ENCODE measurements at places on chromosomes 6 and 20.

GRCh38 chr6:142357879-142358278 is 56.1 kb downstream of the ADGRG6 start:
- DNase-seq = no peak

GRCh38 chr6:72788188-72788587 is 166.3 kb downstream of the KCNQ5 start:
- DNase-seq = no peak

GRCh38 chr6:10511477-10511876 is 9.7 kb upstream of the GCNT2 start:
- no peak for DNase-seq

DNA sequence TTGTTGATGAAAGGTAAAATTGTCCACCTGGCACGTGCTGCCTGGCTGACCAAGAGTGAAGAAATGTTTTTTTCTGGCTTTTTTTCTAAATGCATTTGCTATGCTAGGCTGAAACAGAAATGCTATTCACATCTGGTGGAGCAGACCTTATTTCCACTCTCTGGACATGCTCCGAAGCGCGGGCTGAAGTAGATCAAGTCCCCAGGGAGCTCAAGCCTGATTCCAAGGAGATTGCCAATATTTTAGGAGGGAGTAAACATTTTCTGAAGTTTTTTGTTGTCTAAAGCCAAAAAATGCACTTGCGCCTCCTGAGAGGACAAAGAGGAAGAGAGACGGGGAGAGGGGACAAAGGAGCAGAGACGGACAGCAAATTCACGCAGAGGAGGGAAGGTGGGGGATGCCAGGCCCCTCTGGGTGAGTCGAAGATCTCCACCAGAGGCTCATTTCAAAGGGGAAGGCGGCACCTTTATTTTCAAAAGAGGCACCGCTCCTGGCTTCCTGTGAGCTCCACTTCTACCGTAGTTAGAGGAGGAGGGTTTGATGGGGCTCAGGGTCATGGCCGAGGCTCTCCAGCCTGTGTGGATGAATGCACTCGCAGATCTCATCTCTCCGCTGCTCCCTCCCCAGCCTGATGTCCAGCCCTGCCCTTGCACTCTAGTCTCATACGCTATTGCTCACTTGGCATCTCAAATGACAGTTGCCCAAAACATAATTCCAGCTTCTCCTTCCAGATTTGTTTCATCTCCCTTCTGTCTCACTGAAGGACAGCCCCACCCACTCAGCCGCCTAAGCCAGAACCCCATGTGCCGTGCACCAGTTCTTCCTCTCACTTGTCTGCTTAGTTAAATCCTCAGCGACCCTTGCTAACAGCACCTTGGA is 23.1 kb upstream of the SMOC2 start:
- DNase-seq = no peak

DNA sequence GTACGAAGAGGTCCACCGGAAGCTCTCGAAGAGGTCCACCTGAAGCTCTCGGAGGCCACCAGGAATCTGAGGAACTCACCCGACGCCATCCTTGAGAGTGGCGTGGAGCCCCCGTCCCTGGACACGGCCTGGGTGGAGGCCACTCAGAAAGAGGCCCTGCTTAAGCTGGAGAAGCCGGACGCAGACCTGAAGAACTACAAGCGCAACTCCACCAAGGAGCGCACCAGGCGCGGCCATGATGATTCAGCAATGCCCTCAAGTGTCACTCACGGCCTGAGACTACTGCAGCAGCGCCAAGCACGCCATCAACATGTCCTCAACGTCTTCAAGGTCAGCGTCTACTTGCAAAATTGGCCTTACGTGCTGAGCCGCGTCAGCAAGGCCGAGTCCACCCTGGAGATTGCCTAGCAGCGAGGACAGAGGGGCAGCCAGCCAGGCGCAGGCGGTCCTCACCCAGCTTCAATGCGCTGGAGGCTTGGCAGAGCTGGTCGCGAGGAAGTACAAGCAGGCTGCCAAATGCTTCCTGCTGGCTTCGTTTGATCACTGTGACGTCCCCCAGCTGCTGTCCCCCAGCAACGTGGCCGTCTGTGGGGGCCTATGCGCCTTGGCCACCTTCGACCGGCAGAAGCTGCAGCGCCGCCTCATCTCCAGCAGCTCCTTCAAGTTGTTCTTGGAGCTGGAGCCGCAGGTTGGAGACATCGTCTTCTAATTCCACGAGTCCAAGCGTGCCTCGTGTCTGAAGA is 7.7 kb upstream of the GJA10 start:
- DNase-seq = no peak

DNA sequence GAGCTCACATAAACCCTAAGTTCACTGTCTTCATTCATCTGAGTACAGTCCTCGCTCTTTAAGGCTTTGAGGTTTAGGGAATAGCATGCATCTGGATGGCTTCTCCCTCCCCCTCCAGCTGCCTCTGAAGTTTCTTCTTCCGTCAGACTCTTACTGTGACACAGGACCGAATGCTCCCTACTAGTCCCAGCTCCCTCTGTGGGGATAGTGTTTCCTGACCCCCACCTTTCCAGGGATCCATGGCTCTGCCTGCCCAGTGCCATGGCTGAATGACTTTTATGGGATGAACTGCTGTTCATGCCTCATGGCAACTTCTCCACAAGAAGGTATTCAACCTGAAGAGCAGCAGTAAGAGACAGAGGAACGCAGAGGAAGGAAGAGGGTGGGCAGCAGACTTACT is 79.8 kb upstream of the EMILIN3 start:
- no peak for DNase-seq

DNA sequence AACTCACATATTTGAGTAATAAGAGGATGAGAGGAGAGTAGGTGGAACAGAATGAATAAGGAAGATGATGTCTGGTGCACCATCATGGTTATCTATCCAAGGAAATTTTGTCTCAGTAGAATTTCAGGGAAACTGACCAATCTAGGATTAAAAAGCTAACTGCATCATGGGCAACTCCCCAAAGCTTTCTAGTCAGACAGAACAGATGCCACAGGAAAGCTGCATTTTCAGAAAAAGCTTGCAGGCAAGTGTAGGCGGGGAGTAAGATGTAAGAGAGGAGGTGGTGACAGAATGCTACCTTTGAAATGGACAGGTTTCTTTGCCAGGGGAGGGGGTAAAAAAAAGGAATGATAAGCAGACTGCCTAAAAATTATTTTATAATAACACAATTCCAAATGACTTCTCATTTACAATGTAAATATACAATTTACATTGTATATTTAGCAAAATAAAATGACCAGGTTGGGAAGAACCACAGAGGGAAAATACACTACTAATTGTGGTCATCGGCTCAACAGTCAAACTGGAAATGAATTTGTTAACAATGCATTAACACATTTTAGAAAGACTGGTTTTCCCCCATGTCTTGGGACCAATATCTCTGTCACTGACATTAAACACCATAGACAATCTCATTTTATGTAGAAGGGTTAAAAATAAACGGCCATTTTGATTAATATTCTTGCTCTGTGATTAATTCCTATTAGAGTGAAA is 15.1 kb downstream of the NHSL1 start:
- DNase-seq = no peak

GRCh38 chr20:21272279-21272678 is 30.9 kb upstream of the XRN2 start:
- DNase-seq = no peak

DNA sequence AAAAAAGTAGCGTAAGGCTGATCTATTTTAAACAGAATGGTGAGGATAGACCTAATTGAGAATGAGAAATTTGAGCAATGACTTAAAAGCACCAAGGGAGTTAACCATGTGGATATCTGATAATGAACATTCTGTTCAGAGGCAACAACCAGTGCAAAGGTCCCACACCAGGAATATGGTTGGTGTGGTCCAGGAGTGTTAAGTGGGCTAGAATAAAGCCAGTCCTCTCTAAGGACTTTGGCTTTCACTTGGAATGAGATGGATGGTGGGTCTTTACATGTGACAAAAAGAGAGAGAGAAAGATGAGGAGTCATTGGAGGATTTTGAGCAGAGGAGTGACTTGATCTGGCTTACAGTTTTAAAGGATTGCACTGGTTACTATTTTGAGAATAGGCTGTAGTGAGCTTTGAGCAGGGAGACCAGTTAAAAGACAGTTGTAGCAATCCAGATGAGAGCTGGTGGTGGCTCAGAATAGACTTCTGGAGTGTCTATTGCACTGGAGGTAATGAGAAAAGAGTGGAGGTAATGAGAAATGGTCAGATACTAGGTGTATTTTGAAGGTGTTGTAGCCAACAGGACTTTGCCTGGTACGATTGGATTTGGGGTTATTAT is 89.8 kb downstream of the SCAF8 start:
- no peak for DNase-seq

DNA sequence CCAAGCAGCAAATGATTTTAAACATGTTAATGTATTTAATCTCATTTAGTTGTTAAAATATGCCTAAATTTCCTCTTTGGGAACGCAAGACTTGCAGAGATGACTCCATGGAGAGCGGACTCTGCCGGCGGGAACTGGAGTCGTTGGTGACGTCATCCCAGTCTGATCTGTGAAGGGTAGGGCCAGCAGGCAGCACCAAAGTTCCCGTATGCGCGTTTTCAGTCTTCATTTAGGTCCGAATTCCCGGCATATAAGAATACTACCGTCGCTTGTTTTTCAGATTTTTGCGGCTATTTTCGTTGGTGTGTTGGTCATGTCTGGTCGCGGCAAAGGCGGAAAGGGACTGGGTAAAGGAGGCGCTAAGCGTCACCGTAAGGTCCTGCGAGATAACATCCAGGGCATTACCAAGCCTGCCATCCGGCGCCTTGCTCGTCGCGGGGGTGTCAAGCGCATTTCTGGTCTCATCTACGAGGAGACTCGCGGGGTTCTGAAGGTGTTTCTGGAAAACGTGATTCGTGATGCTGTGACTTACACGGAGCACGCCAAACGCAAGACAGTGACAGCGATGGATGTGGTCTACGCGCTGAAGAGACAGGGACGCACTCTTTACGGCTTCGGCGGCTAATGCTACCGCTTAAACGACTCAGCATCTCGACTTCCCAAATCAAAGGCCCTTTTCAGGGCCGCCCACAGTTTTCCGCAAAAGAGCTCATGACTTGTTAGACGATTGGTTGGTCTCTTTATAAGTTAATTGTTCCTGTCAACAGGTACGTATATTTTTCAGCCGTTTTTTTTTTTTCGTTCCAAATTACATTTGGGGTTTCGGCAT is 117.3 kb downstream of the HFE start:
- DNase-seq = peak; percentile 78

DNA sequence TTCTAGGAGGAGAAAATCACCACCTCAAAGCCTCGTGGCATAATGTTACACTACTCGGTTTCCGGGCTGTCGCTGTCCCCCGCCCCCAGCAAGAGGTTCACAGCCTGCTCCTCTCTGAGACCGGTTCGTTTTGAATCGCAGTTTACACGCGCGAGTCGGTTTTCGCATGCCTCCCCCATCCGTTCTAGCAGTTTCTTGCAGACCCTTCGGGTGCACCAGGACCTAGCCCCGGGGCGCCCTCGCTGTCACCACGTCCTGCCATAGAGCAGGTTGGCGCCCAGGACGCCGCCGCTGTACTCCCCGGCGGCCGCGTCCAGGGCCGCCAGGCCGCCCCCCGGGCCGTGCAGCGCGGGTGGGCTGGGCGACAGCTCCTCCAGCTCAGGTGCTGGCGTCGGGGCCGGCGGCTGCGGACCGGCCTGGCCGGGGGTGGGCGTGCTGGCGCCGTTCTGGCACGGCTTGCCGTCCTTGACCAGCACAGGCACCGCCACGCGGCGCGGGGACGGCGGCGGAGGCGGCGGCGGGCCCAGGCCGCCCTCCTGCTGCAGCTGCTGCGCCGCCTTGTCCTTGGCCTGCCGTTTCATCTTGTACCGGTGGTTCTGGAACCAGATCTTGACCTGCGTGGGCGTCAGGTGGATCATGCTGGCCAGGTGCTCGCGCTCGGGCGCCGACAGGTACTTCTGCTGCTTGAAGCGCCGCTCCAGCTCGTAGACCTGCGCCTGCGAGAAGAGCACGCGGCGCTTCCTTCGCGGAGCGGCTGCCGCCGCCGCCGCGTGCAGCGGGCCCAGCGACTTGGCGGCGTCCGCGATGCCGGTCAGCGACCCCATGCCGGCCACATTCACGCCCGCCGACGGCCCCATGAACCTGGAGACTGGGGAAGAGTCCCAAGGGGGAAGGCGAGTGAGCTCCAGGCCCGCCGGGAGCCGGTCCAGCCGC is 1.4 kb downstream of the NKX2-4 start:
- no peak for DNase-seq

DNA sequence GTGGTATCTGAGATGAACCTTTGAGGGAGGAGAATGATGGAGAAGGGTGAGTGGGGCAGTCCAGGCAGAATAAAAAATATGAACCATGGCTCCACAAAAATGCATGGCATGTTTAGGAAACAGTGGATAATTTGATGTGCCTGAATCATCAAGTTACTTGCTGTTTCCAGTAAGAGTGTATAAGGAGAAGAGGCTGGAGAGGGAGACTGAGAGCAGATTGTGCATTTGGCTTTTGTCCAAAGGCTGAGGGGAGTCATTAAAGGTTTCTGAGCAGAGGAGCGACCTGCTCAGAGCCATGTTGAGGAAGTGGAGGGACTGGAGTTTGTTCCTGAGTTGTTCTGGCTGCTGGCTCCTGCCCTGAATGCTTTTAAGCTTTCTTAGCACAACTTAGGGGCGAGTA is 6.1 kb downstream of the MMP24 start:
- DNase-seq = no peak

- no peak for DNase-seq
Observed at GRCh38 chr6:101509536-101509935, 116.0 kb downstream of the GRIK2 start.

GRCh38 chr6:110703010-110703905 is 112.0 kb downstream of the CDK19 start:
- no peak for DNase-seq

DNA sequence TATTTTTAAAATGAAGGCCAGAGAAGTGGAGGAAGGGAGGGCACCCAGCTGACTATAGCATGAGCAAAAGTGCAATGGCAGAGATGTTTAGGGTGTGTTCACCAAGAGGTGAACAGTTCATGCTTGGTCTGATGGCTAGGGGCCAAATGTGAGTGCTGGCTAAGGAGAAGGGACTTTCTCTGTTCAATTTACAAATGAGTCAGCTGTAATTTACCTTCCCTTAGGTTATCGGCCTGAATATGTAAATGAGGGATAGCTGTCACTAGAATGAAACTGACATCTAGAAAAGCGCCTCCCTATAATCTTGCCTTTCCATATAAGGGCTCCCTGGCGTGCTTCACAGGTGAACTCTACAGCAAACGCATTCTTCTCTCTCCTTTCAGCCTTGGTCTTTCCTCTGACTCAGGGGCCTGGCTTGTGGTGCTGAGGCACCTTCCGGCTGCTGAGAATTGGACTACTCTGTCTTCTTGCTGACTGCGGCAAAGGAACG is 114.7 kb upstream of the BACH2 start:
- no peak for DNase-seq

DNA sequence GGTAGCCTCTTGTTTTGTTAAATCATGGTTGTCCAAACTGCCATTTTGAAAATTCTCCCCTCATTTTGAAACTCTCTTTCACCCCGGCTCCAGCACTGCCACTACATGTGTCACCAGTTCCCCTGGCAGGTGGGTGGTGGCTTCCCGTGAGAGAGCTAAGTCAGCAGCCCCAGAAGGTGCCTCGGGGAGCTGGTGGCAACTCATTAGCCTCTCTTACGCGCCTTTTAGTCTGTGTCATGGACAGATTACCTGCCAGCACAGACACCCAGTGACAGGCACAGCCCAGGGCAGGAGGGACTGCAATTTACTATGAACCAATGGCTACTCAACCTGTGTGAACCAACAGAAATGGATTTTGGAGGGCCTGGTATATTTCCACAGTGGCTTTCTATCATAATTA is 147.1 kb upstream of the SASH1 start:
- no peak for DNase-seq

GRCh38 chr6:62707914-62708313 is 421.9 kb upstream of the KHDRBS2 start:
- no peak for DNase-seq
